ENCODE measurements at places on chromosomes 6 and 20.

- DNase-seq, result no peak
Measured at GRCh38 chr6:138215093-138215782, 3.1 kb downstream of the PBOV1 start.

DNA sequence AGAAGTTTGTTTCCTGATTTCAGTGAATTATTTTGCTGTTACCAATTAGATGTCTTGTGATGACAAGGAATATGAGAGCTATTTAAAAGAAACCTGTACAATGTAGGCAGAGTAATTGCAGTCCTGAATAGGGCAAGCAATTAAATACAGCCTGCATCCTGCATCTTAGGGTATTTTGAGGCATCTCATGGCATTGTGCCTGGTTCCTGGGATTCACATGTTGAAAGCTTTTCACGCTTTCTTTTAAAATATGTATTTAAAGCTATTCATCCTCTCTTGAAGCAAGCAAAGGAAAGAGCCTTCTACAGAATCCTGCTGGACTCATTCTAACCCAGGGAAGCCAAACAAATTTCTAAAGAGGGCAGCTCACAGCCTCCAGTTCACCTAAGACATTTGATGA is 4.7 kb upstream of the RRAGD start:
- no peak for DNase-seq

GRCh38 chr6:2528156-2528555 is 222.6 kb downstream of the MYLK4 start:
- no peak for DNase-seq

DNA sequence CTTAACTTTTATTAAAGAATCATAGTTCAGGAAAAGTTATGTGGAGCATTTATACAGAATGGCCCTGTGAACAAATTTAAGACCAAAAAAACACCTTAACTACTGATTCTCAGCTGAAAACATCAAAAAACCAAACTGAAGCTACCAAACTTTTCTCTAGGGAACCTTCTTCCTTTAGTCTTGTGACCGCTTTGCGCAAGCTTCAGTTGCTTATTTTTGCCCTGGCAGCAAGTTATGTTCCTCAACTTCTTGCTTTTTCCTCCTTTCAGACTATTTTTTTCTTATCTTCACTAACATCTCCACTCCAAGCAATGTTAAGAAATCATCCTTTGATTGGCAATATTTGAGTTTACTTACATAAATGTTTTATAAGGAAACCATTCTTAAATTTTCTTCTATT is 100.1 kb downstream of the MYB start:
- DNase-seq, result no peak

DNA sequence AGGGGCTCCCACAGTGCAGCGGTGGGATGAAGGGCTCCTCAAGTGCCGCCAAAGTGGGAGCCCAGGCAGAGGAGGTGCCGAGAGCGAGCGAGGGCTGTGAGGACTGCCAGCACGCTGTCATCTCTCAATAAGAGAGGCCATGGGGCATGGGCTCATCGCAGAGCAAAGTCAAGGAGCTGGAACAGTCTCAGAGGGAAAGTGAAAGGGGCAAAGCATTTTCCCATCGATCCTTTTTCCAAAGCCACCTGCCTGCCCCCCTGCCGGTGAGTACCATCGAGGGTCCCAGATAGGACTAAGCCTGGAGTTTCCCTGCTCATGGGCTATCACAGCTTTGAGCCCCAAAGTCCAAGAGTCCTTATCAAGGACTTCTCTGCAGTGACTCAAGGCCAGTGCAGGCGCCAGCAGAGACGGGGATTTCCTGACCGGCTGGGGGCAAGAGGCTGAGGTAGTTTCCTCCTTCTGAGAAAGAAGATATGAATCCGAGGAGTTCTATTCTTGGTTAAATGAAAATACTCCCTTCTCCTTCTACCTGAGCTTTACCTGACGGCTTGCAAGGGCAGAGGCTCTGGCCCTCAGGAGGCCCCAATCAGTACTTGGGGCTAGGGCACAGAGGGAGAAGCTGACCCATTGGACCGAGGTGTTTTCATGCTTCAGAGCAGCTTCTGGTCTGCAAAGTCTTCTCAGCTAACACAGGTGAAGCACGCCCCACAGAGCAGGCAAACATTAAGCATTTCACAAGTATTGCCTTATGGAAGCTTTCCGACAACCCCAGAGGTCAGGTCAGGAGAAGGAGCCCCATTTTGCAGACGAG is 22.6 kb downstream of the ETV7 start:
- no peak for DNase-seq

- DNase-seq, result no peak
Measured at GRCh38 chr6:20877008-20877937, 343.0 kb downstream of the CDKAL1 start.

DNA sequence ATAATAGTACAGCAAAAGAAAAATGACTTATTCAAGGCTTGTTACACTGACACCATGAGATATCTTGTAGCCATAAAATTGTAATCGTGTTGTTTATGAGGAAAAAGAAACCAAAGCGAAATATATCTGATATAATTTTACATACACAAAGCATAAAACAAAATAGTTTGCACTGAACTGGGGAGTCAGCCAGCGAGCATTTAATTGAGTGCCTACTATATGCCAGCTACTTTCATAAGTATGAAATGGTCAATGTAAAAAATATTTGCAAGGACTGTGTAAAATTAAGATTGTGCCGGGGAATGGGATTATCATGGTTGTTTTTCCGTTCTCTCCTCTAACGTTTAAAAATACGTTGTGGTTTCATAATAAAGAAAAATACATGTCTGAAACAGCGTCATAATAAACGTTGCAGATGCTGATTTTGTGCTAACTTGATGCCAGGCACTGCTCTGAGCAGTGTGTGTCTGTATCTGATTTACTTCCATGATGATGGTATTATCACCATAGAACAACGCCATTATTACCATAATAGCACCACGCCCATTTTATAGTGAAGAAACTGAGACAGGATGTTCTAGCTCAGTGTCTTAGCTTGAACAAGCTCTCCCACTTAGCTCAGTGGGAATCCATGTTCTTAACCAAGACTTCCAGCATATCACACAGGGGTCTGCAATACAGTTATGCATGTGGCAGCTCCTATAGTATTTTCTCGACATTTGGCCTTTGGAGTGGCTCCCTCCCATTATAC is 144.6 kb downstream of the BCAS1 start:
- no peak for DNase-seq

GRCh38 chr6:140044626-140045025 is 670.2 kb upstream of the CITED2 start:
- DNase-seq, result no peak

DNA sequence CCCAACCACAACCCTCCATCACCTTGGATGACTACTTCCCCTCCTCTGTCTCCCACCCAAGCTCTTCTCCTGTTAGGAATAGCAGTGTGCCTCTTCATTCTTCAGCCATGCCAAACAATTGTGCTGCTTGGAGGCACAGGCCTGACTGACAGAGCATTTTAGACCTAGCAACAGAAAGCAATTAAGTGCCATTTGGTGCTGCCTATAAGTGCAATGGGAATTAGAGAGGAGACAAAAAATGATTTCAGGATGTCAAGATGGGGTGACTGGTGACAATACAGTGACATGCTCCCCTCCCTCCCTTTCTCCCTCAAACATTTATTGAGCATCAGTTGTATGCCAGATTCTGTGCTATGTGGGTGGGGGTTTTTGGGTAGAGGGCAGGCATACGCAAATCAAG is 322.6 kb upstream of the MOCS1 start:
- DNase-seq, result no peak

- DNase-seq, result no peak
Measured at GRCh38 chr6:97841763-97842162, 558.7 kb upstream of the MMS22L start.

GRCh38 chr20:53789989-53790675 is 196.5 kb upstream of the ZNF217 start:
- DNase-seq, result no peak

- DNase-seq, result no peak
Measured at GRCh38 chr20:62025832-62026563, 39.7 kb downstream of the TAF4 start.

DNA sequence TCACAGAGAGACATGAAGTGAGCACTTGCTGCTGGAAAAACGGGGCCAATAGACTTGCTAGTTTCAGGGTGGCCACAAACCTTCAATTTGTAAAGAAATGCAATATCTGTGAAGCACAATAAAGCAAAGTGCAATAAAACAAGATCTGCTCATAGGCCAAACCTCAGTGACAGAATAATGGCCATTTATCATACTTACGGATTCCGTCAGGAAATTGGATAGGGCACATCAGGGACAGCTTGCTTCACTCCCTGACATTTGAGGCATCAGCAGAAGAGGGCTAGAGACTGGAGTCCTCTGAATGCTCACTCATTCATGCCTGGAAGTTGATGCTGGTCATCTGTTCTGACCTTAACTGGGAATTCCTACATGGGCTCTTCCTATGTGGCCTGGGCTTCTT is 165.5 kb upstream of the OPRM1 start:
- no peak for DNase-seq

GRCh38 chr20:9200196-9200595 is 131.3 kb downstream of the PLCB4 start:
- no peak for DNase-seq

DNA sequence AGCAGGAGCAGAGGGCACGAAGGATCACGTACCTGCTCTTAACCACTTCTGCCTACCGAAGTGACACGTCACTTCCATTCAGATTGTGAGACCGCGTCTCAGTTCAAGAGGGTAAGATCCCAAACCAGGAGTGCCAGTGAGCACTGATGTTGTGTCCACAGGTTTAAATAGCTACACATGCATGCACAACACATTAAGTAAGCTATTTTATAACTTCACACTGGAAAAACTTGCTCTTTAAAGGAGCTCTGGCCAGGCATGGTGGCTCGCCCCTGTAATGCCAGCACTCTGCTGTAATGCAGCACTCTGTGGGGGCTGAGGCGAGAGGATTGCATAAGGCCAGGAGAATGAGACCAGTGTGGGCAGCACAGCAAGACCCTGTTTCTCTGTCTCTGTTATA is 21.1 kb downstream of the ABHD12 start:
- DNase-seq, result no peak

- no peak for DNase-seq
Measured at GRCh38 chr6:3597500-3598064, 140.7 kb upstream of the SLC22A23 start.

DNA sequence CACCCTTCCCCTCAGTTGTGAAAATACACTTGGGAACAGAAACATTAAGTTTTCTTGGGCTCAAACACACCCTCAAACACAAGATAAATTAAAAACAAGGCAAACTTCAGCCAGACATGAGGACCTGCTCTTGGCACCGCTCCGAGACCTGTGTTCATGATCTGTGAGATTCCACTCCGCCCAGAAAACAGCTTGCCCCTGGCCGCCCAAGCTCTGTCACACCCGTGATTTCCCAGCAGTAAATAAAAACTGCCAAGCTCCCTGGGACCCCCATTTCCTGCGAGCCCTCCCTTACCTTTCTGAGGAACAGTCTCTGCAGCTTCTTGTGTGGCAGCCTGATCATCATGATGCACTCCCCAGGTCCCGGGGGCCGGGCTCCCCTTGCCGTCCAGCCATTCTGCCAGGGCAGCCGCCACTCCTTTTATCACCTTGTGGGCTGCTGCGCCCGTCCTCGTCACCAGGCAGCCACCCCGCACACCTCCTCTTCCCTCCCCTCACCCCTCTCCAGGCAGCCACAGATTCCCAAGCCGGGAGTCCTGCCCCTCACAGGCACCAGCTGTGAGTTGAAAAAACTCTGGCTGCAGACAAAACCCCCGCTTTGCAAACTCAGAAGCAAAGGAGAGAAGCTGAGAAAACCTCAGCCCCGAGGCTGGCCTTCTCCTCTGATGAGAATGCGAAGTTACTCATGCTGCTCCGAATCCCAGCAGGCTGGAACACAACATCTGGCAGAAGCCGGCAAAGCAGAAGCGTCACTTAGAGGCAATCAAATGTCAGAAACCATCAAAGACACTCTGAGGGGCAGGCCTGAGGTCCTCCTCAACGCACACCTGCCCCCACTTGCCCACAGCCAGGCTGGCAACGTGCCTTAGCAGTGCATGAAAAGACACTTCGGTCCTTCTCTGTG is 130.4 kb upstream of the RPS6KA2 start:
- DNase-seq, result no peak

- DNase-seq, result no peak
Measured at GRCh38 chr6:139446768-139447655, 72.6 kb upstream of the CITED2 start.

GRCh38 chr6:168320634-168321033 is 1.1 kb upstream of the DACT2 start:
- DNase-seq, result no peak

DNA sequence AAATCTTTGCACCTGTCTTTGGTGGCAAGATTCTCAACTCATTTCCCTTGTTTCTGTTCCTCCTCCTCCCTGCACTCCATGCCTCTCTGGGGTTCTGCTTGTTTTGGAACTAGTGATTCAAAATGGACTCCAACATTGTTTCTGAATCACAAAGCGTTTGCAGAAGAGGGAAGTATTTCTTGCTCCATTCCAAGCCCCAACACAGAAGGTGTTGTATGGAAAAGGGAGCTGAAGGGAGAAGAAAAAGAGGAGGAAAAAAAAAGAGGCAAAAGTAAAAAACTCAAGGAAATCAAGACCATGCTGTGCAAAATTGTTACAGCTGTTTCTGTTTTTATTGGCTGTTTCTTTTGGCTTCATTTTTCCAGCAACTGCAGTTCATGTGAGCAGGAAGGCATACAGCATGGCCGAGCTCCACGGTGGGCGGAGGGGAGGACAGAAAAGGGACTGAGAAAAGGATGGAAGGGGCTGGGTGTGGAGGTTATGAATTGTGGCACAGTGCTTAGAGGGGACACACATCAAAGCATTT is 66.9 kb upstream of the PRL start:
- DNase-seq, result no peak

DNA sequence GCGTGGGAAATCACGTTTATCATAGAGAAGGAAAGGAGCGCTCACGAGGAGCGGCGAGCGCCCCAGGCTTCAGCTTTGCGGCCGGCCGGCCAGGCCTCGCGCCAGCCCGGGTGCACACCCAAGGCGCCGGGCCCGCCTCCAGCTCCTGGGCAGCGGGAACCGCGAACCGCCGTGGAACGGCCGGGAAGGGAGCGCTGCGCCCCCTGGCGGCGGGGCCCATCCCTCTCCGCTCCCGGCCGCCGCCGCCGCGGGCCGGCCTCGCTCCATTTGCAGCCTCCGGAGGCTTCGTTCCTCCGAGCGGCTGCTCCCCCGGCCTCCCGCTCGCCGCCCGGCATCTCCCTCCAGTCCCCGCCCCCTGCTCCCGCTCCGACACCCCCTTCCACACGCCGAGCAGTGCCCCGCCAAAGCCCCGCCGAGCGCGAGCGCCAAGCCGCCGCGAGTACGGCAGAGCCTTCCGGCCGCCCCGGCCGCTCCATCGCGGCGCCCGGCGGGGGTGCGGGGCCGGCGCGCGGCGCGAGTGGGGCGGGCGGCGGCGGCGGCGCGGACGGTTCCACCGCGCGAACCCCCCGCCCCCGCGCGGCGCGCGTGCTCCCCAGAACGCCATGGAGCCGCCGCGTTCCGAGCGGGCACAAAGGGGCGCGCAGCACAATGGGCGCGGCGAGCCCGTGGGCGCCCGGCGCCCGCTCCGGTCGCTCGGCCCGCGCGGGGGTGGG is 946 bp downstream of the BEND3 start:
- peak; percentile 76 for DNase-seq
